ENCODE measurements at places on chromosomes 6 and 20. TPM values are rescaled to one million over a fixed set of nuclear protein-coding genes. Genes with fewer than 3 reads are reported as not detected.
A peak's percentile ranks its signal among the peaks of the same experiment; 100 is the strongest.

DNA sequence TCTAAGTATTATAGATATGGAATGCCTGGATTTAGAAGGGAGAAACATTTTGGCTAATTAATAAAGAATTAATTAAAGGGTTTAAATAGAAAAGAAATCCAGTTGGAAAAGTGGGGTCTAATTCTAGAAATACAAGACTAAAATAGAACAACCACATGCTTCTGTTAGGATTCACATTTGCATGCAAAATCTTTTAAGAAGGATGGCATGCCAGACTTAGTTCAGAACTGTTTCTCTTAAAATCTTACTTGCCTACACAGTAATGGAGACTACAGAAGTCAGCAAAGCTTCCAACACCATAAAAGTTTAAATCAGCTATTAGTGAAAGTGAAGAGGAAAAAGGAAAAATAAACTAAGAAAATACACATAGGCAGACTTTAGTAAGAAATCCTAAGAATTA lies 32.7 kb upstream of the KATNA1 start:
- DNase-seq, result no peak
- peaks cover 13% of the 10 kb centered on the region for H3K4me1 ChIP-seq
- H3K4me3 ChIP-seq, result no peak overlapping the region
- no peak overlapping the region for H3K27ac ChIP-seq
- H3K36me3 ChIP-seq, result no peaks in the 10 kb centered on the region
- H3K27me3 ChIP-seq, result no peaks in the 10 kb centered on the region

Gene FIG4
- total RNA-seq, result 21.0 TPM

DNA sequence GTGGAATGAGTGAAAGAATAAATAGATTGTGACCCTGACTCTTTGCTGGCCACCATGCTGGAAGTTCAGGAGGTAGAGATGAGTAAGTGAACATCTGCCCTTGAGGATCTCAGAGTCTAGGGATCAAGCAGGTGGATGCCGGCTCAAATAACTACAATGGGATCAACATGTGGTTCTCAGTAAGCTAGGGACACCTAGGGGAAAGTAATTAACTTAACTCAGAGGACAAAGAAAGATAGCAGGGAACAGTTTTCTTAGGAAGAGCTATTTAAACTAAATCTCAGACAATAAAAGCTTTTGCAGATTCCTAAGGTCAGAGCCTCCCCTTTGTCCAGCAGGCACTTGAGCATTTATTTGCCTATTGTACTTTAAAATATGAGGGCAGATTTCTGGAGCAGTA lies 29.1 kb downstream of the SLC13A3 start:
- peaks cover 57% of the 10 kb centered on the region for H3K27me3 ChIP-seq
- H3K4me3 ChIP-seq, result no peak overlapping the region
- H3K4me1 ChIP-seq, result no peaks in the 10 kb centered on the region
- no peak for DNase-seq

Gene TMEM200A
- 0.53 TPM for total RNA-seq

DNA sequence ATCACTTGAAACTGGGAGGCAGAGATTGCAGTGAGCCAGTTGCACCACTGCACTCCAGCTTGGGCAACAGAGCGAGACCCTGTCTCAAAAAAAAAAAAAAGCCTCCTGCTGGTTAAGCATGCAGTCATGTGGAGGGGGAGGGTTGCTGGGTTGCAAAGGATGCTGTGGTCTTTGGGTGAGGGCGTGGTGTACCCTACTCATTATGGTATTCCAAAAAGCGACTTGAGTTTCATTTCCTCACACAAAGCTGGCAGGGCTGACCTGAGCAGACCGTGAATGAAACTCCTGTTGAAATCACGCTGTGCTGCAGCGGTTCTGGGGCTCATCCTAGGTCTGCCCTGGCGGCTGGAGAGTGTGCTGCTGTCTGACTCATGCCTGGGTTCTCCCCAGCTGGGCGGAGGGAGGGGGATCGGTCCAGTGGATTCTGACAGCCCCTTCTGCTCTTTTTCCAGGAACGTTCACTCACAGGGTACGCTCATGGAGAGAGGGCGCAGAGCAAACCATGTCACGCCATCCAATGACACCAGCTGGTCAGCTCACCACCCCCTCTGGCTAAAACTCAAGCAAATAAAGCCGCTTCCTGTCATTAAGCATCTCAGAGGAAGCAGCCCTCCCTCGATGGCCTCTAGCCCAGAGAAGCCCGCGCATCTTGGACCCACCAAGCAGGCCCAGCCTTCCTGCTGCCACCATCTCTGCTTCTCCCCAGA lies 166.2 kb downstream of the SCML4 start:
- no peaks in the 10 kb centered on the region for H3K36me3 ChIP-seq
- H3K4me3 ChIP-seq, result peak overlapping the region; percentile 63
- DNase-seq, result peak; percentile 84
- H3K27me3 ChIP-seq, result no peaks in the 10 kb centered on the region

- H3K36me3 ChIP-seq, result no peaks in the 10 kb centered on the region
- no peaks in the 10 kb centered on the region for H3K4me1 ChIP-seq
- no peak overlapping the region for H3K27ac ChIP-seq
Observed at GRCh38 chr6:168515376-168515775, 74.4 kb downstream of the SMOC2 start.

Gene MEI4
- total RNA-seq, result not detected

Gene TCP11
- total RNA-seq, result not detected

Gene FITM2
- 2.9 TPM for total RNA-seq

Gene PERP
- 8.5 TPM for total RNA-seq

Gene BPIFB1
- total RNA-seq, result not detected

DNA sequence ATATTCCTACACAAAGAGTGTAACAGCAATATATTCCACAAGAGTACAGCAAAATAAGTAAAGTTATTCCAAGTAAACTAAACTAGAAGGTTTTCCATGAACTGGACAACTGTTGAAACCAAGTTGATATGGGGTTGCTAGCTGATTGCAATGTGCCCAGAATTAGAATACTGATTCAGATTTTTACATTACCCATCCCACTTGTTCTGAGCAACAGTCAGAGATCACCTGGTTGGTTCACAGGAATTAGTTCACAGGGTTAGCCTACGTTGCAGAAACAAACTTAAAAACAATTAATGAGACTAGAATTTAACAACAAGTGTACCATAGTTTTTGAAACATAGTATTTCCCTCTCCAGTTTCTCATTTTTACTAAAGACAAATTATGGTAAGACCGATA lies 49.1 kb downstream of the CEP85L start:
- peaks cover 30% of the 10 kb centered on the region for H3K4me1 ChIP-seq
- no peaks in the 10 kb centered on the region for H3K27me3 ChIP-seq
- H3K27ac ChIP-seq, result no peak overlapping the region

GRCh38 chr6:127494240-127494767 lies 24.8 kb downstream of the MTCL3 start:
- no peaks in the 10 kb centered on the region for H3K27me3 ChIP-seq
- no peaks in the 10 kb centered on the region for H3K4me1 ChIP-seq
- H3K4me3 ChIP-seq, result no peak overlapping the region
- no peak for DNase-seq
- H3K36me3 ChIP-seq, result peaks cover 6% of the 10 kb centered on the region
- no peak overlapping the region for H3K27ac ChIP-seq

Gene COL21A1
- total RNA-seq, result not detected

DNA sequence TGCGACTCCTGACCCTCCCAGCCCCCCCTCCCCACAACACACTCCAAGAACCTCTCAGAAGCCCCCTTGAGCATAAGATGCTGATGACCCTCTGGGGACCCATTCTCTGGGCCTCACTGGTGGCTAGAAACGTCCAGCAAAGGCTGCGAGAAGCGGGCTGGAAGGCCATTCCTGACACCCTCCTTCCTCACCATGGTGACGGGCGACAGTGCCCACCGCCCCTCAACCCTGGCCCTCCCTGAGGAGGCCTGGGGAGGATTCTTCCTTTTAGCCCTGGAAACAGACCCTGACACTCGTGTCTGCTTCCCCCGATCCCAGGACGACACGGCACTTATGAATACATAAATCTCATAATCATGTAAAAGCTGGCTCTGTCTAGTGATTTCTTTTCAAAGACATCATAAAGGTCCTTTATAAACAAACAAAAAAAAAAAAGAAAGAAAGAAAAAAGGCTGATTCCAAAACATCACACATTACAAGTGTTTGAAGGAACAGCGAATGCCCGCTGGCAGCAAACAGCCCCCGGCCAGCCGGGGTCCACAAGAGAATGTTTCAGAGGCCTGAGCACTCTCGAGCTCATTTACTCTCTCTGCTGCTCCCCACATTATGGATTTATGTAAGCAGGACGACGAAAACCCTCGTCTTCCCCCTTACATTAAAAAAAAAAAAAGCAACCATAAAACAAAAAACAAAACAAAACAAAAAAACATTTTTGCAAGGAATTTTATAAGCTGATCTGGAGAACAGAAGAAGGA lies 40.7 kb downstream of the PREX1 start:
- H3K27me3 ChIP-seq, result peaks cover 6% of the 10 kb centered on the region
- DNase-seq, result no peak
- no peaks in the 10 kb centered on the region for H3K36me3 ChIP-seq
- H3K4me3 ChIP-seq, result peak overlapping the region; percentile 83
- H3K4me1 ChIP-seq, result no peaks in the 10 kb centered on the region

Gene OPRM1
- not detected for total RNA-seq

Gene DEFB124
- total RNA-seq, result not detected

DNA sequence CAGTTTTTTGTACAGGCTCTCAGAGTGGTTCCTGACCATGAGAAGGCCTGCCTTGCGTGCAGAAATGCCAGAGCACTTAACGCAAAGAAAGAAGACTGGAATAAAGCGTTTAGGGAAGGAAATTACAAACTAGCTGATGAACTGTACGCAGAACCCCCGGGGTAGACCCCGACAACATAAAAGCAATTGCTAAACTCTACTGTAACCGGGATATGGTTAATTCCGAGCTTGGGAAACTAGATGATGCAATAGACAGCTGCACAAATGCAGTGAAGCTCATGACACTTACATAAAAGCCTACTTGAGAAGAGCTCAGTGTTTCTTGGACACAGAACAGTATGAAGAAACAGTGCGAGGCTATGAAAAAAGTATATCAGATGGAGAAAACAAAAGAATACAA lies 35.7 kb downstream of the CITED2 start:
- no peak for DNase-seq
- no peak overlapping the region for H3K27ac ChIP-seq
- no peaks in the 10 kb centered on the region for H3K27me3 ChIP-seq
- H3K4me3 ChIP-seq, result no peak overlapping the region

Gene MCHR2
- total RNA-seq, result not detected

Gene PRPH2
- total RNA-seq, result 0.14 TPM

- no peaks in the 10 kb centered on the region for H3K36me3 ChIP-seq
- no peak overlapping the region for H3K4me3 ChIP-seq
- H3K27me3 ChIP-seq, result no peaks in the 10 kb centered on the region
- no peaks in the 10 kb centered on the region for H3K4me1 ChIP-seq
- H3K27ac ChIP-seq, result no peak overlapping the region
- no peak for DNase-seq
Observed at GRCh38 chr20:44405785-44406571, 50.5 kb downstream of the HNF4A start.

GRCh38 chr6:159623156-159623555 lies 69.9 kb downstream of the SOD2 start:
- no peak for DNase-seq
- H3K27ac ChIP-seq, result no peak overlapping the region
- no peaks in the 10 kb centered on the region for H3K36me3 ChIP-seq
- no peaks in the 10 kb centered on the region for H3K27me3 ChIP-seq
- no peaks in the 10 kb centered on the region for H3K4me1 ChIP-seq
- no peak overlapping the region for H3K4me3 ChIP-seq

- no peaks in the 10 kb centered on the region for H3K36me3 ChIP-seq
- H3K27me3 ChIP-seq, result no peaks in the 10 kb centered on the region
- no peaks in the 10 kb centered on the region for H3K4me1 ChIP-seq
- DNase-seq, result no peak
Observed at GRCh38 chr6:110318971-110319370, 39.2 kb downstream of the METTL24 start.

DNA sequence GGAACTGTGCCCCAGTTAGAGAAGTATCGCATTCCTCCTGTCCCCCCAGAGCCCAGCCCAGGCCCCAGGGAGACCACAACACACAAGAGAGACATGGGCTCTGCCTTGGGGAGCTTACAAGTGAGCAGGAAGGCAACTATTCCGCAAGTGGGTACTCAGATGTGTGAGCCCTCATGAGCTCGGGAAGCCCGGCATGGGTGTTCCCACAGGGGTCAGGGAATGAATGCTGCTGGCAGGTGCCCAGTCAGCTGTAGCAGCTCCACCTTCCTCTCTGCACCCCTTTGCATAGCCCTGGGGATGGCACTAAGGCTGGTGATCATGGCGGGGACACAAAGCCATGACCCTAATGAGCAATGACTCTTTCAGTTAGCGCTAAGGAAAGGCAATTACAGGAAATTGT lies 194.1 kb downstream of the SYNDIG1 start:
- H3K27ac ChIP-seq, result no peak overlapping the region
- DNase-seq, result no peak
- H3K27me3 ChIP-seq, result no peaks in the 10 kb centered on the region
- H3K4me1 ChIP-seq, result no peaks in the 10 kb centered on the region
- H3K36me3 ChIP-seq, result no peaks in the 10 kb centered on the region

Gene OLIG3
- 0.41 TPM for total RNA-seq

Gene NPEPL1
- 25.7 TPM for total RNA-seq

DNA sequence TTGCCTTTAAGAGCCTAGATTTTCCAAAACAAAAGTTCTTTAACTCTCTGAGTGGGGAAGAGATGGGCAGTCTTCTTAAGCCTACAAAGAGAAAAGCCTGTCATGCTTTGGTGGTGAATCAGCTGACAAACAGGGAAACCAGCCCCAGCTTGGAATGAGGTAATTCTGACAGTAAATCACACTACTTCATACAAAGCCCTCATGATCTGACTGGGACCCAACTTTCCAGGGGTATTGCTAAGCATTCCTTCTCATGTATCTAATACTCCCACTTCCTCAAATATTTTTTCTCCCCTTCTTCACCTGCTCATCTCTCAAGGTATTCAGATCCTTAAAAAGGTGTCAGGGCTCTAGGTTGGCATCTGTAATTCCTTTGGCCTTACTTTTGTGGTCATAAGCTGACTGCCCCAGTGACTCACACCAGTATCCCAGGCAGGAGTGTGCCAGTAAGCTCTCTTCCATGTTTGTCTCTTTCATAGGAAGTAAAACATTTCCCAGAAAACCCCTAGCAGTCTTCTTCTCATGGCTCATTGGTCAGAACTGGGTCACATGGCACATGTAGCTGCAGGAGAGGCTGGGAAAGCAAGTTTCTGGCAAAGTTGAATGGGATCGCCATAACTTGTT lies 15.0 kb upstream of the TBC1D22B start:
- DNase-seq, result peak; percentile 33
- H3K36me3 ChIP-seq, result no peaks in the 10 kb centered on the region
- peak overlapping the region; percentile 1 for H3K4me3 ChIP-seq
- H3K4me1 ChIP-seq, result peaks cover 55% of the 10 kb centered on the region
- no peaks in the 10 kb centered on the region for H3K27me3 ChIP-seq
